ENCODE measurements at places on chromosomes 5 and 9.

DNA sequence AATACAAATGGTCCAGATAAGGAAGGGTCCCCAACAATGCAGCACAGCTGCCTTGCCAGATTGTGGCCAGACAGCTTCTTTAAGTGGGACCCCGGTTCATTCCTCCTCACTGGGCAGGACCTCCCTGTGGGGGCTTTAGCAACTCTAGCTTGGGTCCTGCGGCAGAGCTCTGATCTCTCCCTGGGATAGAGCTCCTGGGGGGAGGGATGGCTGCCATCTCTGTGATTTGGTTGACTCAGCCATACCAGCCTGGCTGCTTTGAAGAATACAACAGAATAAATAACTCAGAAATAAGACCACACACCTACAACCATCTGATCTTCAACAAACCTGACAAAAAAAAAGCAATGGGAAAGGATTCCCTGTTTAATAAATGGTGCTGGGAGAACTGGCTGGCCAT lies 22.7 kb upstream of the ROR2 start:
- no peak for DNase-seq

GRCh38 chr5:109880907-109881685 lies 191.4 kb downstream of the MAN2A1 start:
- no peak for DNase-seq

DNA sequence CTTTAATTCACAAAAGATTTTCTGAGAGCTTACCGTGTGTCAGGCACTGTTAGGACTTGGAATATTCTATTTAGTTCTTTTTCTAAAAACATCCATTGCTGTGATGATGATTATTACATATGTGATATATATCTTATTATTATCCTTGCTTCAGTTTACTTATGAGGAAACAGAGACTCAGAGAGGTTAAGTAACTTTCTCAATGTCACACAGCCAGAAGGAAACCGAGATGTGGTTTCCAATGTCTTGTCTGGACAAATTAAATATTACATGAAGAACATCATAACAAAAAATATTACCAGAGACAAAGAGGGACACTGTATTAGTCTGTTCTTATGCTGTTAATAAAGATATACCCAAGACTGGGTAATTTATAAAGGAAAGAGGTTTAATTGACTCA lies 125.5 kb upstream of the DAP start:
- no peak for DNase-seq

- DNase-seq = peak; percentile 96
These were observed at the start of gene MLLT3 for GRCh38 chr9:20622330-20623020. Gene MLLT3, minus strand, starts transcription at chr9:20622499.

DNA sequence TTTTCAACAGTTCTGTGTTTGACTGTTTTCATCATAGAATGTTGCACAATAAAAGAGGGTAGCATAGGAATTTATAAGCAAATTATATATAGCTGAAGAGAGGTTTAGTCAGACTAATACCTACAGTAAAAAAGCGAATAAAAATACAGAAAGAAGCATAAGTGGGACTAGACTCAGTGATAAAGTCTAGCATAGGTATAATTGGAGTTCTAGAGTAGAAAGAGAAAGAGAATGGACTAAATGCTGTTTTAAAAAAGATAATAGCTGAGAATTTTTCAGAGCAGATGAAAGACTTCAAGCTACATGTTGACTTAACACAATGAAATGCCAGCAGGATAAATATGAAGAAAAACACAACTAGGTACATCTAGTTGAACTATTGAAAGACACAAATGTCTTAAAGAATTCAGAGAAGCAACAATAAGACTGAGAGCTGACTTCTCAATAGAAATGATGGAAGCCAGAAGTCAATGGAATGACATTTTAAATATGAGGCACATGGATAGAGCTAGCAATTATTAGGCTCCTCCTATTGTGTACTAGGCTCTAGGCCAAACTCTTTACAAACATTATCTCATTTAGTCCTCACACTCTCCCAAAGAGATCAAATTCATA lies 573.9 kb downstream of the ZNF608 start:
- DNase-seq = no peak

DNA sequence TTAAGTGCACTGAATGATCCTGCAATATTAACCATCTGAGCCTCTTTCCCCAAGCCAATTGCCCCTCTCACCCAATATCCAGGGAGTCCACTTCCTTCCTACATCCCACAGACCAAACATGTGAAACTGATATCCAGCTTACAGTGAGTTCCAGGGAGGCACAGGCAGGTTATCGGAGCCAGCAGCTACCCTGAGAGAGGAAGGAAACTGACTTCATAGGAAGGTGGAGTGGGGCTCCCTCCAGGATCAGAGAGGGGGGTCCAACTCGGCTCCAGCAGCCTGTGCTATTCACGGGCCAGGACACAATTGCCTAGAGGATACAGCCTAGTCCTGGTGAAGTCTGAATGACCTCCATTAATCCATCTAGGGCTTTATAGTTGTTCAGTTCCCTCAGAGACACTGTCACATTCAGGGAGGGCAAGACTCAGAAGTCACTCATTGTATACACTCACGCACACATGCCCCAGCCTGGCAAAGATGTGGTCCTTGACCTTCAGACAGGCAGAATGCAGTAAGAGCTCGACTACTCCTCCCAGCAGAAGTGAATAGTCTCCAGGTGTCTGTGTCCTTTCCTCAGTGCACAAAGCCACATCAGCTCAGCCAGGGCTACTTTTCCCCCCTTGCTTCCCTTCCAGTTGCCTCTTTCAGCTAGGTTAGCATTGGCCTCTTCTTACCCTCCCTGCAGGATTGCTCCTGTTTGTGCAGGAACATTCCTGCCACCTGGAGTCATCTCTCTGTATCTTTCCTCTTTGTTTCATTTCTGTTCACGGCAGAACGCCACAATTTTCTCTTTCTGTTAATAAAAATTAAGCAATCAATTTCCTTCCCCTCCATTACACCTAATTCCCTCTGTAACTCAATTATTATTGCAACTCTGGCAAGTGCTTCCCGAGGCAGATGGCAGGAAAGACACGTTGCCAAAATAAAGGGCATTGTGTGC lies 501.7 kb downstream of the ARHGEF28 start:
- DNase-seq = peak; percentile 66

- DNase-seq = peak; percentile 16
These were observed 627.7 kb downstream of the CCDC171 start for GRCh38 chr9:16180546-16180945.

GRCh38 chr5:34750206-34750605 lies 88.8 kb upstream of the TTC23L start:
- no peak for DNase-seq

GRCh38 chr5:171275841-171276544 lies 33.1 kb upstream of the TLX3 start:
- no peak for DNase-seq

- DNase-seq = peak; percentile 89
These were observed 24.1 kb downstream of the SLC1A3 start for GRCh38 chr5:36630201-36631145.

GRCh38 chr5:157029457-157029856 lies 29.5 kb downstream of the HAVCR1 start:
- no peak for DNase-seq

DNA sequence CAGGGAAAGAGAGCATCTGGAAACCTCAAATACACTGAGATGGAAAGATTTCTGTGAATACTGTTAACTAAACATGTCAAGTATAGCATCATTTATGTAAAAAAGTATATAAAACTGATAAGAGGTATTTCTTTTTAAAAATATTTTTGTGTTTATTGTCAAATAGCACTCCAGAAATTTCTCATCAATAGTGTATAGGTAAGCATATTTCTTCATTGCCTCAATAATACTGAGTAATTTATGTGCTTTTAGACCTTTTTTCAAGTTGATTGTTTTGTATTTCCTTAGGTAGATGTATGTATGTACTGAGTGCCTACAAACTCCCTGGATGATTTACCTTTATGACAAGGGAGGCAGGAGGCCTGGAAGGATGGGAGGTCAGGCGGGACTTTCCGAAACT lies 196.3 kb downstream of the ROR2 start:
- no peak for DNase-seq

DNA sequence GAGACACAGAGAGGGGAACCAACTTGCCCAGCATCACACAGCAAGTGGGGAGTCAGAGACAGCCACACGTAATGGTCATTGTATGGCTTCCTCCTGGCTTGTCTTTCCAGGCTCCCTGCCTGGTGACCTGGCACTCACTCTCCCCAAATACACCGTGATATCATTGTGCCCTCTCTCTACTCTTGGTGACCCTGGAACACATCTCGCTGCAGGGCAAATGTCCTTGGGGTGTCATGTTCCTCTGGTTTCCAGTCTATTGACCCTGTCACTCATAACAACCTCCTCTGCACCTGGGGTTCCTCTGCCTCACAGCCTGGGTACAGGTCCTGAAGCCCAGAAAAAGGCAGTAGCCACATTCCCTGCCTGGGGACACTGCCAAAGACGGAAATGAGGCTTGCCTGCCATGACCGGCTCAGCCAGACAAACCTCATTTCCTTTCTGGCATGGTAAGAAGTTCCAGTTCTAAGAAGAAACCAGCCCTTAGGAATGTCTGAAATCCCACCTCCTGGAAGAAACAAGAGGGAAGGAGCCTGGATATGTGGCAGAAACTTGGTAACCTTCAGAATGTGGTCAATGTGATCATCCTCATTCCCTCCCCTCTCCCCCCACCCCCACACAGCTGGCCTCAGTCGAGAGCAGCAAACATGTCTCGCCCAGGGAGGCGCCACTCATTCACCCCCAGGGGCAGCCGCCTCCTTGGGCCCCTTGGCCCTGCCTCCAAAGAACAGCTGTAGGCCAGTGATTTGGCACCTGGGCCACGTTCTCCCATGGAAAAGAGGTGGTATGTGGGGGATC lies 30.6 kb upstream of the SMU1 start:
- peak; percentile 73 for DNase-seq

DNA sequence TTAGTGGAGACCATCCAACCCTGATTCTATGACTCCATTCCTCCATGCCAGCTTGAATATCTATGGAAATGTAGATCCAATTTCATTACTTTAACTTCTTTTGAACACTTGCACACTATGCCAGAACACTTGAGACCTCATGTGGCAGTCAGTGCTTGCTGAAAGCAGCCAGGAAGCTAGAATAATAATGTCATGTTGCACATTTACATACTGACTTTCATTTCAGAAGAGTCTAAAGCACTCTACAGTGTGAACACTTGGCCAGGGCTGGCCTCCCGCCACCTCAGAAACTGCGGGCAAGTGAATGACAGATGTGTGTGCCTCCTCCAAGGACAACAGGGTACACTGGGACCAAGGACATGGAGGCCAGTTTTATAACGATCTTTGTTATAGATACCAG lies 97.3 kb downstream of the SLF1 start:
- no peak for DNase-seq

DNA sequence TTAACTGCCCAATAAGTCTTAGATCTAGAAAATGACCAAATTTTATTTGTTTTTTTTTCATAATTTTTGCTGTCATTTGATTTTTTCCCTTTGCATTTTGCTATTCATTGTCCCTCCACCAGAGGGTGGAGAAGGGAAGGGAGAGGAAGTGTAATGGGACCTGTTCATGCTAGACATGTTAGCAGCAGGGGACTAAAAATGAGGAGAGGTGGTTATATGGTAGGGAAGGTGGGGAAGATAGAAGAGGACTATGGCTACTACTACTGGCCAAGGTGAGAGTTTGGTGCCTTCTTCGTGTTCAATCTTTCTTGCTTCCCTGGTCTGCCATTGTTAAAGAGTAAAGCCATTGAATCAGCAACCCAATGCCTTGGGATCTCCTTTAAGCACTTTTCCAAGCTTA lies 6.4 kb downstream of the GRIA1 start:
- DNase-seq = peak; percentile 50

DNA sequence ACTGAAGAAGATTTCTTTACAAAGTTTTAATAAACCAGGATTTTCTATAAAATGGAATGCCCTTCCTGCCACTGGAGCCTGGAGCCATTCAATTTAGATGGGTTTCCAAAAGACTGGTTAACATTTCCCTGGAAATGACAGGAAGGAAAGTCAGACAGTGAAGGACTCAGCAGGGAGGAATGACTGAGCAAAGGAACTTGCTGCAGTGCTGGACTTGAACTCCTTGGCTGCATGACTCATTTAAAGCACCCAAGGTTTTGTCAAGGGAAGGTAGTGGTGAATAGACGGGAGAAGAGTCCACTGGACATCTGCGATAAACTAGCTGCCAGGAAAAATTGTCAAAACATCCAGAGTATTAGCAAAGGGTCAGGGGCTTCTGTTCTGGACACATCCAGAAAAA lies 163.8 kb upstream of the SLC28A3 start:
- DNase-seq = peak; percentile 76

GRCh38 chr9:115883467-115884329 lies 269.9 kb upstream of the PAPPA start:
- peak; percentile 78 for DNase-seq

Data from epithelial cell of esophagus (primary cell).